ENCODE measurements at places on chromosomes 2 and 18.

DNA sequence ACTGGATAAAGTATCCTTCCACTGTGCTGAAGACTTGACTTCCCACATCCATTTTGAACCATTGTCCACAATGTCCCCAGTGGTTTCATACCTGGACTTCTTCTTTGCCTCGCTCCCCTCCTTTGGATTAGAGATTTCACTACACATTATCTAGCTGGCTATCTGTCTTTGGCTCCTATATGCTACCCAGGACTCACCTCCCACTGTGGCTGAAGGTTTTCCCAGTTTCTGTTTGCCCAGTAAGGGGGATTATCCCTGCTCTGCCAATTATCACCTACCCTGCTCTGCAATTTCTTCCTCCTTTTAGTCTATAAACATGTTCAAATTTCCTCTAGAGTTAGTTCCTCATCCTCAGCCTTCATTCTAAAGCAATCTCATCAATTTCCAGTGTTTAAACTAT, 9.1 kb downstream of the NDUFS1 start:
- DNase-seq, result no peak
- H3K4me1 ChIP-seq, result peaks cover under 1% of the 10 kb centered on the region
- H3K27me3 ChIP-seq, result no peaks in the 10 kb centered on the region
- peaks cover 51% of the 10 kb centered on the region for H3K36me3 ChIP-seq
- H3K27ac ChIP-seq, result no peak overlapping the region
- H3K4me3 ChIP-seq, result no peak overlapping the region

GRCh38 chr2:61758159-61758558, 95.7 kb downstream of the FAM161A start:
- H3K36me3 ChIP-seq, result peaks cover 4% of the 10 kb centered on the region
- no peak overlapping the region for H3K27ac ChIP-seq
- H3K4me1 ChIP-seq, result peaks cover 3% of the 10 kb centered on the region
- no peaks in the 10 kb centered on the region for H3K27me3 ChIP-seq
- H3K4me3 ChIP-seq, result no peak overlapping the region
- no peak for DNase-seq

GRCh38 chr2:168896783-168897182, 4.3 kb upstream of the G6PC2 start:
- H3K4me3 ChIP-seq, result no peak overlapping the region
- H3K4me1 ChIP-seq, result no peaks in the 10 kb centered on the region
- H3K36me3 ChIP-seq, result no peaks in the 10 kb centered on the region
- DNase-seq, result no peak

- H3K4me3 ChIP-seq, result no peak overlapping the region
- H3K4me1 ChIP-seq, result peaks cover 5% of the 10 kb centered on the region
- no peak overlapping the region for H3K27ac ChIP-seq
- no peaks in the 10 kb centered on the region for H3K27me3 ChIP-seq
- H3K36me3 ChIP-seq, result no peaks in the 10 kb centered on the region
These were observed 290.7 kb downstream of the SOX11 start for GRCh38 chr2:5982903-5983265.

GRCh38 chr18:10927286-10927992, 221.9 kb downstream of the PIEZO2 start:
- peak; percentile 79 for DNase-seq
- H3K4me1 ChIP-seq, result no peaks in the 10 kb centered on the region
- peak overlapping the region; percentile 0 for H3K27ac ChIP-seq
- H3K4me3 ChIP-seq, result no peak overlapping the region
- H3K36me3 ChIP-seq, result peaks cover 7% of the 10 kb centered on the region

GRCh38 chr18:10410472-10411308, 43.7 kb upstream of the APCDD1 start:
- no peak overlapping the region for H3K4me3 ChIP-seq
- no peaks in the 10 kb centered on the region for H3K27me3 ChIP-seq
- no peak overlapping the region for H3K27ac ChIP-seq
- no peak for DNase-seq
- no peaks in the 10 kb centered on the region for H3K4me1 ChIP-seq
